ENCODE measurements at places on chromosomes 7 and 10. TPM values are rescaled to one million over a fixed set of nuclear protein-coding genes. Genes with fewer than 3 reads are reported as not detected.

Gene CPA5
- total RNA-seq, result 0.25 TPM

Gene FAM237B
- not detected for total RNA-seq

Gene TDRD1
- not detected for total RNA-seq

Gene UCN3
- total RNA-seq, result not detected

Gene CDHR1
- 1.8 TPM for total RNA-seq

Gene SCIN
- not detected for total RNA-seq

Gene DPP6
- not detected for total RNA-seq

Gene LRIT1
- not detected for total RNA-seq

Gene RARRES2
- not detected for total RNA-seq

Gene KCNH2
- not detected for total RNA-seq
